ENCODE measurements at places on chromosomes 2 and 18.

DNA sequence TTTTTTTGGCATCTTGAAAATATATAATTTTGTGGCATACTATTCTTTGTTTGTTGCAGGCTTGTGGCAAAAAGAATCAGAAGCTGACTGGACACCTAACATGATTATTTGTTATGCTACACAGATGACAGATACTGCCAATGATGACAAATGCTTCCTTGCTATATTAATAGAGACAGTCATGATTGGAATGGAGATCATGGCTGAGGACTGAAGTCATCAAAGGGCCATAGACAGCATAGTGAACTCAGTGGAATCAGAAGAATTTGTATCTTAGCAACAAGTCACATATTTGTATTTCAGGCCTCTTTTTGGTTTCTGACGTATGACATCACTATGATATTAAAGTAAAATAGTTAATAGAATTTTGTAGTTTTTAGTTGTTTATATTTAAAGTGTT lies 1003.8 kb upstream of the DDX18 start:
- no peak for DNase-seq

DNA sequence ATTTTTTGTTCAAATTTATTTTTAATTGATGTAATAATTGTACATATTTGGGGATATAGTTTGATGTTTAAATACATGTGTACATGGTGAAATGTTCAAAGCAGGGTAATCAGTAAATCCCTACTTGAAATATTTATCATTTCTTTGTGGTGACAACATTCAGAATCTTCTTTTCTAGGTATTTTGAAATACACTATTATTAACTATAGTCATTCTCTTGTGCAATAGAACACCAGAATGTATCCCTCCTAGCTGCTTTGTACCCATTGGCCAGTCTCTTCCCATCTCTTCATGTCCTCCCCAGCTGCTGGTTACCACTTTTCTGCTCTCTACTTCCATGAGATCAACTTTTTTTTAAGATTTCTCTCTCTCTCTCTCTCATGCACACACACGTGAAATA lies 126.5 kb downstream of the ZNF407 start:
- no peak for DNase-seq

DNA sequence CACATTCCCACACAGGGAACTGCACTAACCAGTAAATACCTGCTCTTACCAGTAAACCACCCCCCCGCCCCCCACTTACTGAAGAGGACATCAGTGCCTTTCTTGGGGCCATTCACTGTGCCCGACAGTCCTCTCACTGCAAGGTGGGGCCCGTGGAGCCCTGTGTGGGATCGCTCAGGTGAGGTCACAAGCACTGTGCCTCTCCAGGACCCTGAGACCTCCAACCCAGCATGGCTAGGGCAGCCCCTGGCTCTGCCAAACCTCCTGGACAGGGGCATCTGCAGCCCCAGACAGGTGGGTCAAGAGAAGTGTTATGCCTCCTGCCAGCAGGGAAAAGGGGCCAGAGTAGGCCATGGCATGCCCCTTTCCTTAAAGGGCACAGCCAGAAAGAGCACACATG lies 6.7 kb upstream of the NEURL3 start:
- DNase-seq = no peak

- DNase-seq = no peak
These were observed 80.2 kb downstream of the SMAD4 start for GRCh38 chr18:51110073-51110797.

DNA sequence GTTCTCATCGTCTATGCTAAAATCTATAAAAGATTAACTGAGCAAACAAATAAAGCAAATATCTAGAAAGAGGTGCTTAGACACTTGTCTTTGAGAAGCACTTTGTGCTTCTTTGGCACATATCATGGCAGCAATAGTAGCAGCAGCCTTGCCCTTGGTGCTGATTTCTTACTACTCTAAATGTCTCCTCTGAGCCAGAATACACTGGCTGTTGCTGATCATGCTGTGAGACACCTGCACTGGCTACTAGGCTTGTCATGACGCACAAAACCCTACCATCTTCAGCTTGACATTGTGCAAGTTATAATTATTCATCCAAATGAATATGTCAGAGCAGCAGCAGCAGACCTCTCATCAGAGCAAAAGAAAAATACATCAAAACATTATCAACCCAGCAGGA lies 46.7 kb downstream of the FANCL start:
- DNase-seq = no peak

DNA sequence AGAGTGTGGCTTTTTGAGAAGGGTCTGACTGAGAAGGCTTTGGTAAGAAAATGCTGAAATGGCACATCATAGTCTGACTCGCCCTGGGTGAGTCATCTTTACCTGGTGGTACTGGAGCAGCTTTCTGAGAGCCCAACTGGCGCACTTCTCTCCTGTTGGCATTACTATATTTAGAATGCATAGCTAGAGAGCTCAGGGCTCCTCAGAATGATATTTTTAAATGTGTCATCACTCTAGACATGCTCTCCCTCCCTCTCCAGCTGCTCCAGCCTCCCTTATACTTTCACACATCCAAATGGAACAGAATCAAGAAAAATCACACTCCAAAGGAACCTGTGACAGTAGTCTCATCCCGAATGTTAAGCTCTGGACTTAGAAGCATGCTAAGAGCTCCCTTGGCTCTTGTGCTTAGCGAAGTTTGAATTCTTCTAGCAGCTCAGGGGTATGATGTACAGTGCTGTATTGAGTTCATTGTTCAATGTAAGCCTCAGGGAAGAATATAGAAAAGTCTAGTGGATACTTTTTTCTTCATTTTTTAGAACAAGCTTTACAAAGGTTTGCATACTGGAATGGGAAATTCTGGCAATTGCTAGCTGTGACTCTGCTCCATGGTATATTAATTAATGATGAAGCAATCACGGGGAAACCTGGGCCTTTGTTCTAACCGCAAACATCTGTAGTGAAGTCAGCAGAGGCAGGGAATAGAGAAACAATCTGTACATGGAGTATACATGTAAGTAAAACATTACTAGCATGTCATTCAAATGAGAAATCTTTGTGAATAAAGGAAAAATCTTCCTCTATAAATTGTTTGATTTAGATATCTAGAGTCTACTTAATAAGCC lies 751.2 kb upstream of the NRXN1 start:
- DNase-seq = peak; percentile 12

- no peak for DNase-seq
These were observed 26.5 kb upstream of the GREB1L start for GRCh38 chr18:21215490-21215889.

DNA sequence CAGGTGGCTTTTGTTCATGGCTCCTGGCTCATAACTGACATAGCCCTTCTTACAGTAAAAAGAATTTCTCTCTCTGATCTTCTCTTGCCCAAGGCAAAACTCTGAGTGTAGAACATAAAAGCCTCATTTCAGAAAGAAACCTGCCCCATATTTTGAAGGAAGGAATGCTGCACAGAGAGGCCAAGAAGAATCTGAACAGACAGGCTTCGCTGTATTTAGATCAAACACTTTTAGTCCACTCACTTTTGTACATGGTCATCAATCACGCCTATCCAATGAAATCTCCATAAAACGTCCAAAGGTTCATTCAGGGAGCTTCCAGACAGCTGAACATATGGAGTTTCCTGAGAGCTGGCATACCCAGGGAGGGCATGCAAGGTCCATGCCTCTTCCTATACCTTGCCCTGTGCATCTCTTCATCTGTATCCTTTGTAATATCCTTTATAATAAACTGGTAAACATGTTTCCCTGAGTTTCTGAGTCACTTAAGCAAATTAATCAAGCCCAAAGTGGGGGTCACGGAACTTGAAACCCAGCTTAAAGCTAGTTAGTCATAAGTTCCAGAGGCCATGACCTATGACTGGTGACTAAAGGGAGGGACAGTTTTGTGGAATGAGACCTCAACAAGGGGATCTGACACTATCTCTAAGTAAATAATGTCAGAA lies 62.5 kb upstream of the TMEM247 start:
- no peak for DNase-seq

DNA sequence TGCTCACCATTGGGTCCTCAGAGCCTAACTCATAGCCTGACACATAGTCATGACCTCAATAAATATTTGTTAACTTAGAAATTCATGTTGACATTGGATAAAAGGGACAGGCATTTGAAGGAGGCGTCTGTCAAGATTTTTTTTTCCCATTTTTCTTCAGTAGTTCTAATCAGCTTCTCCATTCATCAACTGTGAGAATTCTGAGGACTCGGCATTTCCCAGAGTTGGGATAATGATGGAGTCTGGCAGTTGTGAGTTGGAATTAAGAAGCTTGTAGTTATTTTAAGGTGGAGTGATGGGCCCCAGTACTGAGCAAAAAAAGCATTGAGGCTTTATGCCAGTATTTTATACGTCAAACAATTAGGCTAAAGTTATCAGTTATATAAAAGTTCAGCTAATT lies 4.6 kb downstream of the SPATS2L start:
- no peak for DNase-seq

DNA sequence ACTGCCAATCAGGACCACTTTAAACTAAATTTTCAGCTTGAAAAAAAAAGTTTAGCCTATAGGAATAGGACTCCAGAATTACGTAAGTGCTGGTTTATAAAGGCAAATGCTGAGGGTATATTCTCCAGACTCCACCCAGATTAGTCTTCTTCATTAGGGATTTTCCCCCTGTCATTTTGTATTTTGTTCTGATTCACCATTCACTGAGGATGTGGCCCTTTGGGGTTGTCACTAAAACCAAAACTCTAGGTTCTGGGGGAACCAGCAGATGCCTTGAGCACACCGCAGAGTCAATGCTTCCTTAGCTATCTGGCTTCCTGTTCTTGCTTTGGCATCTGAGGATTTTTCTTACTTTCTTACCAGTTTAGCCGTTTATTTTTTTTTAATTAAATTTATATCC lies 10.5 kb downstream of the SCYGR4 start:
- DNase-seq = no peak

DNA sequence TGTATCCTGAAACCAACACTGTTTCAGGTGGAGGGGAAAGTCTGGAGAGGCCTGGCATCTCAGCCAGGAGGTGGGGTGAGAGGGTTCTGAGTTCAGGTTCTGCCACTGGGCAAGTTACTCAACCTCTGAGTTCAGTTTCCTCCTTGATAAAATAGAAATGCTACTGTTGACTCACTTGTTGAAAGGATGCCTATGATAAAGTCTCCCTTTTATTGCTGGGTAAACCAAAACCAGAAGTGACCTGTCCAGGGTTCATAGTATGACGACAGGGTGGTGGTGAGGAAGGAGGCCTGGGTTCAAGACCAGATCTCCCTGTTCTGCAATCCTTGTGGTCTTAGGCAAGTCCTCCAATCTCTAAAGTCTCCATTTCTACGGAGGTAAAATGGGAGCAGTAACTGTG lies 232.7 kb downstream of the PRKCE start:
- DNase-seq = no peak

DNA sequence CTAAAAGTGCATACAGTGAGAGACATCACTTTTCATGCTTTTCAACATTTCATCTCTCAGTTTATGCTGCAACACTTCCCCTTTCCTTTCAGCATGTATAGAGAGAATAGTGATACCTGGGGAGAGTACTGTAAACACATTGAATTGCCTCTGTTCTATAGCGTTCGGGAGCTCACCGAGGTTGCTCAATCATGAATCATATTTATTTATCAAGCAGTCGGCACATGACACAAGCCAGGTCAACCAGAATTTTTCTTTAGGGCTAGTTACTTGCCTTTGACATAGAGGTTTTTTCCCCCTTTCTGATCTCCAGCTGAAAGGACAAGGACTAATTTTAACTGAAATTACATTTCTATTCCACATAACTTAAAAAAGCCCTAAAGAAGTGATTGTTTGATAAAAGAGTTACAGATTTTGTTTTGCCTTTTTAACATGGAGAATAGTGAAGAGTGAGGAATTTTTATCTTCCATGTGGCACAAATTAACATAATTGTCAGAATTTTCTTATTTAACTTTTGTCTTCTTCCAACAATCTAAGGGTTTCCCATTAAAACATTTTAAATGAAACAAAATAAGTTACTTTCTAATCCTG lies 690.9 kb upstream of the TMEFF2 start:
- DNase-seq = no peak

GRCh38 chr2:45466053-45466452 lies 145.0 kb downstream of the SRBD1 start:
- DNase-seq = no peak

- DNase-seq = no peak
These were observed 26.3 kb downstream of the GPR55 start for GRCh38 chr2:230898713-230899091.

GRCh38 chr2:184921676-184922075 lies 323.3 kb downstream of the ZNF804A start:
- DNase-seq = no peak
